Stimulated activated CD4-positive, alpha-beta T cell treated with anti-CD3 and anti-CD28 coated beads, Interleukin-15, amount 100 ng/mL, for 24 hours (primary cell): ENCODE measurements at places on chromosomes 13 and 19.

DNA sequence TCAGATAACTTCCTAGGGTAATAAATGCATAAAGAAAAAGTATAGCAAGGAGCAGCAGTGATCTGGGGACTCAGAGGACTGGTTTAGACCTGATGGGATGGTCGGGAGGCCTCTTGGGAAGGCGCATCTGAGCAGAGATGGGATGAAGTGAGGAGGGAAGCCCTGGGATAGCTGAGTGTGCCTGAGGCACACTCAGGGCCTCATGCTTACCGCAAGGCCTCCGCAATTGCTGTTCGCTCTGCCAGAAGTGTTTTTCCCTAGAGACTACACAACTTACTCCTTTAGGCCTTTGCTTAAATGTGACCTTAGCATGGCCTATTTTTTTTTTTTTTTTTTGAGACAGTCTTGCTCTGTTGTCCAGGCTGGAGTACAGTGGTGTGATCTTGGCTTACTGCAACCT is 4.1 kb upstream of the DLL3 start:
- no peak for DNase-seq

DNA sequence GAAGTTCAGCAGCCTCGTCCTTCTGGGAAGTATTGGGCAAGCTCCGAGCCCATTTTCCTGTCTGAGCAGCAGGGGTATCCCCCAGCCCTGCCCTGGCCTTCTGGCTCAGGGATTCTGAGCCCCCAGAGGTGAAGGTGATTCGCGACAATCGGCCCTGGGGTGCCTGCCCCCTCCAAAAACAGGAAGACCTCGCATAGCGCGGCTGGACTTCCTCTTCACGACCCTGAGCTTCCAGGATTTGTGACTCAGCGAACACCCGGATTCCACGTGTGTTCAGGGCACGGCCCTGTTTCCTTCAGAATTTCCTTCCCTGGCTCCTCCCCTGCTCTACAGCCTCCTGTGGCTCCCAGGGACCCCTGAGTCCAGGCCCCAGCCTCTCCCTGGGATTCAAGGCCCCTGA is at the start of gene SEMA6B:
Gene SEMA6B (minus strand): TSS at position 116 of the 400 bp plus-strand sequence. CDS start 1,227 bp downstream, outside the sequence.
- DNase-seq: no peak

GRCh38 chr13:109870274-109870673 is 83.9 kb upstream of the IRS2 start:
- no peak for DNase-seq

DNA sequence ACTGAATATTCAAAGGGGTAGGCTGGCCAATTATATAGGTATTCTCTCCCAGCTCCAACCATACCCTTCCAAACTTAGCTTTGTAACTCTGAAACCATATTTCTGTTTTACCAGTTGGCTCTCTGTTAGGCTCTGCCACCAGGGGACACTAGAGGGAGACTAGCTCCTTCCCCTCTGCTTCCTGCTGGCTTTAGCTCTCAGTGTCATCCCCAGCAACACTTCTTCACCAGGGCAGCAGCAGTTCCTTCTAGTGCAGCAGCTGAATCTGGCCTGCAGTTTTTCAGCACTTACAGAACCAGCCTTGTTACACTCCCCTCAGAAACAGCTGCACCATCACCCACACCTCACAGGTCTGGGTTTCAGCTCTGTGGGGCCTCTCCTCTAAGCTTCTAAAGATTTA is 51.0 kb upstream of the DOCK9 start:
- peak; percentile 61 for DNase-seq

DNA sequence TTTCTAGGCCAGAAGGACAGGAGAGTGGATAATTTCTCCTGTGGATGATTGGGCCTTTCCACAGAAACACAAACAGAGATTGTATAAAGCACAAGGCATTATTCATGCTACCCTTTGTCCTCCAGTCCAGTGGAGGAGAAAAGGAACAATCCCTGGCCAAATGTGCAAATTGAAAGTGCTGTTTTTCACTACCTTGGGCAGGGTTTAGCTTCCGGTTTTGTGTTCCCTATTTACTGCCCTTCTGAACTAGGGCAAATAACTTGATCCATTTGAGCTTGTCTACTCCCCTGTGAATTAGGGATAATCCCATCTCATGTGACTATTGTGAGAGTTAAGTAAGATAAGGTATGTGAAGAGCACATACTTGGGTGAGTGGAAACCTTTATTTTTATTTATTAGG is 13.3 kb downstream of the PDX1 start:
- no peak for DNase-seq

DNA sequence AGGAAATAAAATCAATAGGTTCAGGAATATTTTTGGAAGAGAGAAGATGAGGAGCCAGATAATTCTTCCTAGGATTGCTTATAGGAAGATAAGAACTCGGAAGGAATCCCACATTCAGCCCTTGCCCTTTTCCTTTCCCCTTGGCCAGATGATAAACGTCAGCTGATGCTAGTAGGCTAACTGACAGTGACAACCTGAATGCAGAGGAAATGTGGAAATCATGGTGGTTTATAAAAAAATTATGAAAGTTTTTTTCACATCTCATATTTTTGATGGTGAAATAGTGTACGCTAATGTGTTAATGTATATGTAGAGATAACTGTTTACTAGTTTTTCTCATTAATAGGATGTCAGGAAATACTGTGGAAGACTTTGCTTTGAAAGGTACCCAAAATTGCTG is 56.9 kb downstream of the EDNRB start:
- DNase-seq: no peak

DNA sequence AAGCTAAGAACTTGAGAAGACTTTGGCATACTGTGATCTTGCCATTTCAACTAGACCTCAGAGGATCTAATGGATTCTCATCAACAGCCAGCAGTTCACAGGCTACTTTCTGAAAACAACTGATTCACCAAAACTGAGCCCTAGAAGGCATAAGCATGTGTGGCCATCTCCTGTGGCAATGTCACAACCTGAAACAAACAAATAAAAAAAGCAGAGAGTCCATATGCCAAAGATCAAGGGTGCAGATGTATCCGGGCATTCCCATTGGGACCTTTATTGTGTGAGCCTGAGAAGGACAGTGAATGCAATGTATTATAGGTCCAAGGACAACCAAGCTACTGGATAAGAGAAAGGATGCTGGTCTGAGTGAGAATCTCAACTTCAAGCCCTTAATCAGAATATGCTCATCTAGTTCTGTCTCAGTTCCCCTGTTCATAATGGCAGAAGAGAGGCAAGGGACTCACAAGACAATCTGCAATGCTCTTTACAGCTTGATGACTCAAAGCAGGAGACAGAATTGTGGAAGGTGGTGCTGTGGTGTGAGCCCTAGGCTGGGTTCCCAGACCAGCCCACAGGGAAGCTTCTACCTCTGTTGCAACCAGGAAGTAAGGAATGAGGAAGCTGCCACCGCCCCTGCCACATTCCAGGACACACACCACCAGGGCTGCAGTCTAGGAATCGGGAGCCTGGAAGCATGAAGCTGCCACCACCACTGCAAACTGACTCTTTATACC is 133.7 kb downstream of the RAP2A start:
- DNase-seq: no peak

DNA sequence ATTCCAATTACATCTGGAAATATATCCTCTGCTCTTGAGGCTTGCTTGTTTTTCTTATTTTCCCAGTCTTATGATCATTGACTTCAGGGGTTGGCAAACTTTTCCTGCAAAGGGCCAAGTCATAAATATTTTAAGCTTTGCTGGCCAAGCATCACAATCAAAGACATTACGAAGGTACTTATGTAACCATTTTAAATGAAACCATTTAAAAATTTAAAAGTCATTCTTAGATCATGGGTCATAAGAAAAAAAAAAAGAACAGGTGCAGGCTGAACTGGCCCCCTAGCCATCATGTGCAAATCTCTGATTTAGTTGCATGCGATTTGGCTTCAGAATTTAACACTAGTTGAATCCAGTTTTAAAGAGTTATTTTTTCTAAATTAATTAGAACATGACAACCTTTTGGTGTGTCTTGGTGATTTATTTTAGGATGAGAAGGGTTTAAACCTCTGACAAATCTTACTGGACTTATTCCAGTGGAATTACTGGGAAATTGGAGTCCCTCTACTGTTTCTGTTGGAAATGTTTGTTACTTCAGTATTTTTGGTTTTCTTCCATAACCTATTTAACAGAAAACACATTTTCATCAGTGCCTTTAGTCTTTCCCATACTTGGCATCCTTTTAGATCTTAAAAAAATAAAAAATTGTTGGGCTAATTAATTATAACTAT is 148.1 kb downstream of the NHLRC3 start:
- DNase-seq: no peak

DNA sequence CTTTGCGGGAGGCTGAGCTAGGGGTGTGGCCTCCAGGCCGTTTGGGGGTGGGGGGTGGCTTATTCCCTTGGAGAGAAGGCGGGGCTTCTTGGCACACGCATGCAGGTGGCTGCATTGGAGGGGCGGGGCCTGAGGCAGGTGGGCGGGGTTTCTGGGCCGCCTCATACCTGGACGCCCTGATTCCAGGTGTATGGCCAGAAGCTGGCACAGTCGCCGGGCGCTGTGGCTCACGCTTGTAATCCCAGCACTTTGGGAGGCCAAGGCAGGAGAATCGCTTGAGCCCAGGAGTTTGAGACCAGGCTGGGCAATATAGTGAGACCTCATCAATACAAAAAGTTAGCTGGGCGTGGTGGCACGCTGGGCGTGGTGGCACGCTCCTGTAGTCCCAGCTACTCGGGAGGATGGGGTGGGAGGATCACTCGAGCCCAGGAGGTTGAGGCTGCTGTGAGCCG is 7.8 kb downstream of the ABCA7 start:
- no peak for DNase-seq

DNA sequence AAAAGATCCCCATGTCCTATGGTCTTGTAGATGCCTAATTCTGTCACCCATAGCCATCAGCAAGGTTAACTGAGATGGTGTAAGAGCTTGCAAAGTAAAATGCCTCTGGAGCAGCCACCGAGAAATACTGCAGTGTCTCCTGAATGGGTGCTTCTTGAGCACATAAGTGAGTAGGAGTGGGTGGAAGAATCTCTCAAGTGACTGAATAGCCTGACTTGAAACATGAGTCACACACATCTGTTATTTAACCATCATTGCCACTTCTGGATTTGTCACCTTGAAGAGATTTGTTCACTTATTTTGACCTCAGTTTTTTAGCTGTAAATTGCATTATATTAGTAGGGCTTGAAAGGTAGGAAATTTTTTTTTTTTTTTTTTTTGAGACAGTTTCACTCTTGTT is 2.3 kb downstream of the ZNF714 start:
- peak; percentile 29 for DNase-seq

- DNase-seq: no peak
Observed at GRCh38 chr19:1717970-1718264, 35.4 kb upstream of the ONECUT3 start.

- DNase-seq: no peak
Observed at GRCh38 chr13:76014406-76015318, 378.5 kb downstream of the LMO7 start.
